ENCODE measurements at places on chromosomes 12 and 14.

DNA sequence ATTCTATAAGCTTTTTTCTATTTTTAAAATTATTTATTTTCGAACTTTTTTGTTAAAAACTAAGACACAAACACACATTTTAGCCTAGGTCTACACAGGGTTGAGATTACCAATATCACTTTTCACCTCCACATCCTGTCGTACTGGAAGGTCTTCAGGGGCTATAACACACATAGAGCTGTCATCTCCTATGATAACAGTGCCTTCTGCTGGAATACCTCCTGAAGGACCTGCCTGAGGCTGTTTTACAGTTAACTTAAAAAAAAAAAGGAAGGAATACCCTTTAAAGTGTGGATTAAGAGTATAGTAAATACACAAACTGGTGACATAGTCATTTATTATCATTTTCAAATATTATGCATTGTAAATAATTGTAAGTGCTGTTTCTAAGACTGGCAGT lies 43.0 kb downstream of the RASSF8 start:
- DNase-seq = no peak

DNA sequence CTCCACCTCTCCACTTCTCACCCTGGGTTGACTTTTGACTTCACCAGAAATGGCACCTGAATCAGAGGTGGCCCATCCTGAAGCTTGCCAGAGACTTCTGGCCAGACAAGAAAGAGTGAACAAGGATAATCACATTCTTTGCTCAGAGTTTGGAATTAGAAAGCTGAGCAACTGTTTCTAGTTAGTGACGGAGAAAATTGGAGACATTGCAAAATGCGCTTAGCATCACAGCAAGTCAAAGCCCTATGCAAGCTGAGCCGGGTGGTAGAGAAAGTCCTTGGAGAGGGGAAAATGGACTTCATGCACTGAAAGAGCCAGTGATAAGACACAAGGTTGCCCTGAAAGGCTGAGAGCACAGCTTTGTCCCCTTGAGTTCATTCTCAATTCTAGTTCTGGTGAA lies 161.8 kb downstream of the PAH start:
- no peak for DNase-seq

DNA sequence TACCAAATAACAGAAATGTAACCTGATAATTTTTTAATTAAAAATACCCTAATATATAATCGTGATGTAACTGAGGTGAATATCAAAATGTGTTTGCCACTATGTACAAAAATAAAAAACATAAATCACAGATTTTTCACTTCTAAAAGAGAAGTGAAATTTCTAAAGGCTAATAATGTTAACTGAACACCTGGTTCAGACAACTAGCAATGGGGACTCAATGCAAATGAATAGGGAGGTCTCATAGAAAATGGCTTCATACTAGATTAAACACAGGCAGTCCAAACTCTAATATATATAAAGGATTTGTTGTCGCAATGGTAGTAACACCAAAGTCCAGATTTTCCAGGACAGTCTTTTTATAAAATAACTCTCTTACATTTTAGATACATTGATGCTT lies 365.4 kb upstream of the ATP2B1 start:
- no peak for DNase-seq

DNA sequence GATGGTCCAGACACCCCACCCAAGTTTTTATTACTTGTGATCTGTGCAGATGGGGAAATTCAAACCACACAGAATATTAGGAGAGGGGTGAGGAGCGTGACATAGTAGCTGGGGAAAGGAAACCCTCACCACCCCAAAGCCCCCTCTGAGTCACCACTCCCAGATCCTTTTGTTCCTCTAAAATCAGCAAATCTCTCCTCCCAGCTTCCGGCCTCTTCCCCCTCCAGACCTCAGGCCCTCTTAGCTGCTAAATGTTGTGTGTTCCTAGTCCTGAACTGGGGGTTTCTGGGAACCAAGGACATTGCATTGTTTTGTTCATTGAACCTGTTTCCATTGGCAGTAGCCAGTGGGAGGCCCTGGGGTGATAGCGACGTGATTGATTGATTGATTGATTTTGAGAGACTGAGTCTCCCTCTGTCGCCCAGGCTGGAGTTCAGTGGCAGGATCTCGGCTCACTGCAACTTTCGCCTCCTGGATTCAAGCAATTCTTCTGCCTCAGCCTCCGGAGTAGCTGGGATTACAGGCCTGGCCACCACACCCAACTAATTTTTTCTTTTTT lies 5.9 kb upstream of the ORAI1 start:
- DNase-seq = no peak

DNA sequence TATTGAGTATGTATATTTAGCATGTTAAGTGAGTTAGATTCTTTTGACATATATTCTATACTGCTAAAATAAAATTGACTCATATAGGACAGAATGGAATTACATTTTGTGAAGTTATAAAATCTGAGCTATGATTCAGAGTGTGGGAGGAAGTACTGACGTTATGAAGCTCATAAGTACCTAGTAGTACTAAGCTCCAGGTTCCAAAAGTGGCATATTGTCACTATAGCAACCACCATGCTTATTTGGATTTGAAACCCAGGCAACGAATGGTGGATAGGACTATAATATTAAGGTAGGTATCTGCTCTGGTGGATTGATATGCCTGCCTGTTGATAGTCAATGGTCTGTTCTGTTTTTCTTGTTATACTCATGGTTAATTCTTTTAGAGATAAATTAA lies 2.2 kb upstream of the FBXO33 start:
- DNase-seq = no peak

- DNase-seq = no peak
These were observed 84.9 kb upstream of the PWP1 start for GRCh38 chr12:107600581-107601144.

- no peak for DNase-seq
These were observed 8.7 kb downstream of the KMT2D start for GRCh38 chr12:49051777-49052438.
